Esophagus mucosa (tissue), 1 donor: ENCODE measurements at places on chromosomes 3 and 15. TPM values are rescaled to one million over a fixed set of nuclear protein-coding genes. Genes with fewer than 3 reads are reported as not detected.

DNA sequence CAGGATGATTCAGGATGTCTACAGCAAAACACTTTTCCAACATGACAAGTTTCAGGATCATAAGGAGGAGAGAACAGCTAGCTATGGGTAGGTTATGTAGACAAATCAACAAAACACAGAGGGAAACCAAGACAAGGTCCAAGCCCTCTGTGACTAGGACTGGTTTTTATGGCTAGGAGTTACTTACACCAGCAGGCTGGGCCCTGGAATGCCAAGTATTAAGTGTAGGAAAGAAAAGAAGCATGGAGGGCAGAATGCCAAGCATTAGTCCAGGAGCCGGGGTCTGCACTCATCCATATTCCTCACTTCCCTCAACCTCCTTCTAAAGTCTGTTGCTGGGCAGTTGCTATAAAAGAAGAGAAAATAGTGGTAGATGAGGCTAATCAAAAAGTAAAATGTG lies 35.3 kb upstream of the PPP2R3A start:
- no peak for ATAC-seq

GRCh38 chr3:81974751-81975150 lies 213.3 kb upstream of the GBE1 start:
- no peak for ATAC-seq

- ATAC-seq = no peak
Observed at GRCh38 chr3:125437631-125438435, 62.7 kb upstream of the ZNF148 start.

GOLGA6L7 gene
- total RNA-seq = not detected
